Activated CD4-positive, alpha-beta T cell treated with anti-CD3 and anti-CD28 coated beads, Interleukin-10, Interleukin-2, amounts not matched to agents 100 ng/mL and 50 ng/mL, durations not matched to agents 16 hours and 8 hours (primary cell): ENCODE measurements at places on chromosomes 1 and 21.

GRCh38 chr1:37476087-37476452 lies 1.7 kb downstream of the ZC3H12A start:
- DNase-seq = no peak

DNA sequence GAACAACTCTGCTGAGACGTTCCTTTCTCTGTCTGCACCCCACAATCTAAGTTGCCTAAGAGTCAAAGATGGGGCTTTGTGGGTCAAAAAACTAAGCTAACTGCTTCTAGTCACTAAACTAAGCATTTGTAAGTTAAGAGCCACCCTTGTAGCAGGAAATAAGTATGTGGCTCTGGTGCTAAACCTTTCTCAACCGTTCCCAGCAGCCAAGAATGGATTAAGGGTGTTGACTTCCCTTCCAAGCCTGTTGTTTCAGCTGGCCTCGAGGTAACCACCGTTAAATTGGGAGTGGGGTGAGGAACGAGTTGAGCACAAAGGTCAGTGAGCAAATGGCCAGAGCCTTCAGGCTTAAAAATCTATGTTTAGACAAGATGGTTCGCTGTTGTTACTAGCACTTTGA lies 169.1 kb downstream of the TRIM33 start:
- no peak for DNase-seq

- DNase-seq = no peak
Observed at GRCh38 chr1:217363319-217363718, 267.6 kb downstream of the GPATCH2 start.

GRCh38 chr1:240515505-240515904 lies 96.5 kb downstream of the GREM2 start:
- DNase-seq = no peak
